CD8-positive, alpha-beta memory T cell (primary cell): ENCODE measurements at places on chromosomes 4 and X. TPM values are rescaled to one million over a fixed set of nuclear protein-coding genes. Genes with fewer than 3 reads are reported as not detected.

The FGFRL1 gene
- 14.5 TPM for total RNA-seq

GRCh38 chrX:20144491-20144890 is 2.9 kb upstream of the EIF1AX start:
- no peak overlapping the region for H3K27ac ChIP-seq
- no peak overlapping the region for H3K4me3 ChIP-seq
- H3K36me3 ChIP-seq = no peaks in the 10 kb centered on the region
- peaks cover 11% of the 10 kb centered on the region for H3K4me1 ChIP-seq
- no peaks in the 10 kb centered on the region for H3K27me3 ChIP-seq

DNA sequence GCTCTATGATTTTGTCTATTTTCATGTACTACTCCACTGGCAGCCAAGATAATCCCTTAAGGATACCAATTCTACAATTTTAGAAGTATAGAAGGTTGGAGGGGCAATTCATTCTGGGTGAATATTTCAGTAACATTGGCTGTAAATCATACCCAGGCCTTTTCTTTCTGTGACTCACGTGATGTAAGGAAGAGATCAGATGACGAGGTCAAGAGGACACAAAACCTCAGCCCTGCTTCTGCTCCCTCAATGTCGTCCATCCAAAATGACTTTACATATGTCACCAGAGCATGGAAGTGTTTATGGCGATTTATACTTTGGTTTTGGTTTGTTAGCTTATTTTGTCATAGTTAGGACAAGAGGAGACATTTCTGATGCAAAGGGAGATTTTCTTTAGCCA is 70.7 kb upstream of the SLC4A4 start:
- no peaks in the 10 kb centered on the region for H3K4me1 ChIP-seq
- H3K36me3 ChIP-seq = no peaks in the 10 kb centered on the region
- H3K27ac ChIP-seq = no peak overlapping the region

GRCh38 chr4:6427439-6428090 is 44.8 kb downstream of the PPP2R2C start:
- no peak for DNase-seq
- no peaks in the 10 kb centered on the region for H3K27me3 ChIP-seq
- H3K27ac ChIP-seq = no peak overlapping the region
- H3K4me1 ChIP-seq = no peaks in the 10 kb centered on the region
- H3K4me3 ChIP-seq = no peak overlapping the region
- no peaks in the 10 kb centered on the region for H3K36me3 ChIP-seq
